Naive B cell (primary cell): ENCODE measurements at places on chromosomes 16 and 17. TPM values are rescaled to one million over a fixed set of nuclear protein-coding genes. Genes with fewer than 3 reads are reported as not detected.

DNA sequence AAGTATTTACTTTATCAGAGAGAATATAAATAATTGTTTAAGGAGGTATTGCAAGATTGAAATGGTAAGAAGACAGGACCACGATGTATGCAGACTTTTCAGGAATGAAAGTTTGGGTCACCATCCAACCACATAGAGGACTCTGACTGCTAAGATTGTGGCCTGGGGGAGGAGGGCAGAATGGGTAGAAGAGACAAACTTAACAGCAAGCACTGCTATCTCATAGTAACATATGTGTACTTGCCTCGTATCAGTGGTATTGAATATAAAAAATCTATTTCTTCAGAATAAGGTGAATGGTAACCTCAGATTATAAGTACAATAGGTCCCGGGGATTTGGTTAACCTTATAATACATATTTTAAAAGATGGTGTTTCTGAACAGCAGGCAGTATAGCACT lies 5.8 kb downstream of the KRT10 start:
- DNase-seq: no peak

The CDK3 gene
- 5.9 TPM for polyA plus RNA-seq

GRCh38 chr17:3039736-3040135 lies 23.7 kb downstream of the OR1D5 start:
- no peak for DNase-seq

The CCL7 gene
- polyA plus RNA-seq: not detected

The ZSCAN10 gene
- not detected for polyA plus RNA-seq

The ZG16B gene
- polyA plus RNA-seq: not detected

DNA sequence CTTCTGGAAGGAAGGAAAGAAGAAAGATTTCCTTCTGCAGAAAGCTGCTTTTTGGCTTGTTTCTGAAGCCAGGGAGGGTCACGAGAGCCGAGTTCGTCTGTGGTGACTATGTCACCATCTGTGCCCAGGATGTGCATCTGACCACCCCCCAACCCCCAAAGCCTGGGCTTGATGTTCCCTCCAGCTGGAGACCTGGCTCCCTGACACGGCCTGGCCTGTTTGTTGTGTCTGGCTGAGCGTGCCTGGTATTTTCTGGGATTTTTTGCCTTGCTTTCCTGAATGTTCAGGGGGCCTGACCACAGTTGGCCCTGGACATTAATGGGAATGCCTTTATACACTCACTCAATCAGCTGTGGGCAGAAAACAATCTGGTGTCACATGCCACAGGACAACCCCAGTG lies 38.9 kb downstream of the LGALS9 start:
- DNase-seq: no peak

GRCh38 chr16:61581417-61582046 lies 454.7 kb downstream of the CDH8 start:
- DNase-seq: no peak

- no peak for DNase-seq
Observed at GRCh38 chr16:10883004-10883403, 6.0 kb downstream of the CIITA start.

GRCh38 chr16:76237471-76237870 lies 39.7 kb upstream of the CNTNAP4 start:
- no peak for DNase-seq

- DNase-seq: peak; percentile 70
Observed at GRCh38 chr16:23182206-23182678, 303 bp upstream of the SCNN1G start.

The CMTM4 gene
- not detected for polyA plus RNA-seq

The RRAD gene
- not detected for polyA plus RNA-seq

GRCh38 chr16:57646388-57647039 lies 18.1 kb downstream of the ADGRG1 start:
- no peak for DNase-seq

- DNase-seq: peak; percentile 81
Observed at GRCh38 chr17:37744961-37745800, at the start of gene HNF1B. Gene HNF1B, minus strand, starts transcription at chr17:37745059. Its CDS starts 175 bp downstream, at chr17:37744884.

The PTGES3L gene
- 0.33 TPM for polyA plus RNA-seq

GRCh38 chr17:43003542-43004172 lies 2.9 kb upstream of the IFI35 start:
- no peak for DNase-seq

- DNase-seq: no peak
Observed at GRCh38 chr17:61728297-61728836, 135.0 kb downstream of the BRIP1 start.

The SLC6A2 gene
- not detected for polyA plus RNA-seq

- DNase-seq: no peak
Observed at GRCh38 chr16:51434567-51435198, 283.6 kb upstream of the SALL1 start.

- DNase-seq: no peak
Observed at GRCh38 chr17:2150806-2151205, 95.9 kb downstream of the HIC1 start.

The DNAH17 gene
- polyA plus RNA-seq: not detected

The G6PC1 gene
- polyA plus RNA-seq: not detected

The KRTAP4-6 gene
- 1.6 TPM for polyA plus RNA-seq

The SLC7A5 gene
- 1.9 TPM for polyA plus RNA-seq

DNA sequence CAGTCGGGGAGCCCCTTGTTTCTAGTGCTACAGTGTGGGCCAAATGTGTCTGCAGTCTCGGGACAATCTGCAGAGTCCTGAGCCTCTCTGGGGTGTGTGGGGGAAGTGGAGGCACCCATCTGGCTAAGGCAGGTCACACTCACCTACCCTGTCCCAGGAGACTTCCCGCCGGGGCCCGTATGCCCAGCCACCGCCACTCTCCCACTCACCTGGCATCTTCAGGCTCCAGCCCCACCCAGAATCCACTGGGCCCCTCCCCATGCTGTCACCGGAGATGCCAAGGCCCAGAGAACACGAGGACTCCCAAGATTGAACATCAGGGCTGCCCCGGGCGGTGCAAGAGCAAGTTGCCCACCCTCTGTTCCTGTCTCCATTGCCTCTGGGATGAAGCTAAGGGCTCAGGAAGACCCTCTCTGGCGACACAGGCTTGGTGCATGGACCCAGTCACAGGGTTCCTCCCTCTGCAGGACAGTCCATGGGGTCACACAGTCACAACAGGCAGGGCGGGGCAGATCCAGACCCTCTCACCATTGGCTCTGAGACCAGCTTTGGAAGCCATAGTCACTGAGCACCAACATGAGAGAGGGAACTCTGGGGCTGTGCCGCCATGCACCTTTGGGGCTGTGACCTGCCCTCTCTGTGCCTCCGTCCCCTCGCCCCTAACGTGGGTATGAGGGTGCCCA lies 38.1 kb downstream of the SREBF1 start:
- no peak for DNase-seq

The INCA1 gene
- polyA plus RNA-seq: not detected

DNA sequence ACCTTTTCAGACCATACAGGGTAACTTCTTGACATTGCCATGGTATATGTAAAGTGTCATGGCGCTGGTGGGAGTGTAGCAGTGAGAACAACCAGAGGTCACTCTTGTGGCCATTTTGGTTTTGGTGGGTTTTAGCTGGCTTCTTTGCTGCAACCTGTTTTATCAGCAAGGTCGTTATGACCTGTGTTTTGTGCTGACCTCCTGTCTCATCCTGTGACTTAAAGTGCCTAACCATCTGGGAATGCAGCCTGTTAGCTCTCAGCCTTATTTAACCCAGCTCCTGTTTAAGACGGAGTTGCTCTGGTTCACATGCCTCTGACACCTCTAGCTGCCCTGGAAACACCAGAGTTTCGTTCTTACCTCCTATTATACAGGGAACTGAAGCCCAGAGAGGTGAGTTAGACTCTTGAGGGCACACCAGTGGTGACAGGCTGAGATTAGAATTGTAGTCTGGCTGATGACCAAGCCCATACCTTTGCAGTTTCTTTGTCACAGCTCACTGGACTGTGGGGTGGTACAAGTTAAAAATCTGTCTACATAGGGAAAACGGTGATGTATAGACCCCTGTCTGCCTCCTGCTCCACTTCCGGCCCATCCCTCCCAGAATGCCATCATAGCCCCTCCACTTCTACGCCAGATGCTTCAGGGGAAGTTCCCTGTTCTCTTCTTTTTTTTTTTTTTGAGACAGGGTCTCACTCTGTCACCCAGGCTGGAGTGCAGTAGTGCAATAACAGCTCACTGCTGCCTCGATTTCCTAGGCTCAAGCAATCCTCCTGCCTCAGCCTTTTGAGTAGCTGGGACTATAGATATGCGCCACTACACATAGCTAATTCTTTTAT lies 21.0 kb downstream of the KSR1 start:
- no peak for DNase-seq

The RAMP2 gene
- not detected for polyA plus RNA-seq

DNA sequence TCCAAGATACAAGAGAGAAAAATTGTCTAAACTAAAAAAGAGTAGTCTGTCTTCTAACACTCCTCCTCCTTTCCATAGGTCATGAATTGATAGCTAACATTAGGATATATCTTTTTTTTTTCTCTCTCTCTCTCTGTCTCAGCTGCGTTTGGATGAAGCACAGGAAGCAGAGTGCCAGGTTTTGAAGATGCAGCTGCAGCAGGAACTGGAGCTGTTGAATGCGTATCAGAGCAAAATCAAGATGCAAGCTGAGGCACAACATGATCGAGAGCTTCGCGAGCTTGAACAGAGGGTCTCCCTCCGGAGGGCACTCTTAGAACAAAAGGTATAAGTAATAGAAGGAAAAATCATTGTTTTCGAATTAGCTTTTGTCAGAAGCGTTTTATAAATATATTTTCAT lies 32.9 kb downstream of the ABHD15 start:
- no peak for DNase-seq

DNA sequence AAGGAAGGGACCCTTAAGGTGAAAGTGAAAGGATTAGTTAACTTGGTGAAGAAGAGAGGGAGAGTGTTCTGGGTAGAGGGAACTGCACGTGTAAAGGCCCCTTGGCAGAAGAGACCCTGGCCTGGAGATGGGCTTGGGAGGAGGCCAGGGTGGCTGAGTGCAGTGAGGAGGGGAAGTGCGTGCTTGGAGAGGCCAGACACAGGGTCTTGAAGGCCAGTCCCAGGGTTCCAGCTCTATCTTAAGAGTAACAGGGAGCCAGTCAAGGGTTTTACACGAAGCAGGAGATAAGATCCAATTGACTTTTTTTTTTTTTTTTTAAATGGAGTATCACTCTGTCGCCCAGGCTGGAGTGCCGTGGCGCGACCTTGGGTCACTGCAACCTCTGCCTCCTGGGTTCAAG lies 15.2 kb upstream of the DOK4 start:
- DNase-seq: no peak

The TOX3 gene
- not detected for polyA plus RNA-seq

The NPIPB13 gene
- polyA plus RNA-seq: not detected

DNA sequence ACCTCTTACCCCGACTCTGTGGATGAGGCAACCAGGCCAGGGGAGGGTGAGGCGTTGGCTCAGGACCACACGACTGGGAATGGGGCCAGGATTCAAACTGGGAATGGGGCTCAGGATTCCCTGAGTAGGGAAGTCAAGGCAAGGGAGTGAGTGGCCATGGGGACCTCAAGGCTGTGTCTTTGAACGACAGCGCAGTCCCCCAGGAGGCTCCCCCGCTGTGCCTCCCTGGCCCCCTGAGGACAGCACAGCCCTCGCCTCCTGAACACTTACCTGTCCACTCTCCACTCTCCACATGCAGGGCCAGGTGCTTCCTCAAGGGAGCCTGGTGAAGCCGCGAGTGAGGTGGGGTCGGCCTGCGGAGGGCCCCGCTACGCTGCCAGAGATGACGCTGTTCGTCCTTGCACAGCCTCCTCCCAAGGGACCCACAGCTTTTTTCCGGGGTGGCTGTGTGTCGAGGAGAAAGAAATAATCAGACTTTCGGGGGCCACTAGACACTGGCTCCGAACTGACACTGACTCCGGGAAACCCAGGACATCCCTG lies 6.9 kb downstream of the ZNF469 start:
- no peak for DNase-seq

GRCh38 chr16:122361-122760 lies 16.1 kb downstream of the NPRL3 start:
- DNase-seq: no peak

GRCh38 chr17:28335959-28336871 lies 654 bp downstream of the TNFAIP1 start:
- no peak for DNase-seq

The MT1G gene
- polyA plus RNA-seq: not detected

The TM4SF5 gene
- not detected for polyA plus RNA-seq

GRCh38 chr16:48350736-48351135 lies 34.5 kb downstream of the SIAH1 start:
- no peak for DNase-seq

DNA sequence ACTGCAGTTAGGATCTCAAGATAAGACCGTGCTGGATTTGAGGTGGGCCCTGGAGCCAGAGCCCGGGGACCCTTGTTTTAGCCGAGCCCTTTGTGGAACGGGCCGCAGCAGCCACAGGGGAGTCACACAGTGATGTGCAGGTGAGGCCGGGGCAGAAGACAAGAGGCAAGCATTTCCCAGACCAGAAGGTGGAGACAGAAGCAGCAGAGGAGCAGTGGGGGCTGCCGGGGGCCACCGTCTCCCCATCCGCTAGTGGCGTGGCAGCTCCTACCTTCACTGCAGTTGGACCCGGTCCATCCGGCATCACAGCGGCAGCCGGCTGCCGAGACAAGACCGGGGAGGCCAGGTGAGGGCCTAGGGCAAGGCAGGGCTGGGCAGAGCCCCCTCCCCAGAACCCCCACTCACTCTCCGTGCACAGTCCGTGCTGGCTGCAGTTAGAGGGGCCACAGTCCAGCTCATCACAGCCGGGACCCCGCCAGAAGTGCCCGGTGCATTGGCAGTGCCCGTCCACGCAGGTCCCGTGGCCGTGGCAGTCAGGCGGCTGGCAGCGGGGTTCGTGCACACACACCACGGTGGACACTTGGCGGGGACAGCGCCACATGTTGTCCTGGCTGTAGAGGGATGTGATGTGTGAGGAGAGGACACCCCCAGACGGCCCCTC lies 6.0 kb downstream of the NAGPA start:
- DNase-seq: no peak

DNA sequence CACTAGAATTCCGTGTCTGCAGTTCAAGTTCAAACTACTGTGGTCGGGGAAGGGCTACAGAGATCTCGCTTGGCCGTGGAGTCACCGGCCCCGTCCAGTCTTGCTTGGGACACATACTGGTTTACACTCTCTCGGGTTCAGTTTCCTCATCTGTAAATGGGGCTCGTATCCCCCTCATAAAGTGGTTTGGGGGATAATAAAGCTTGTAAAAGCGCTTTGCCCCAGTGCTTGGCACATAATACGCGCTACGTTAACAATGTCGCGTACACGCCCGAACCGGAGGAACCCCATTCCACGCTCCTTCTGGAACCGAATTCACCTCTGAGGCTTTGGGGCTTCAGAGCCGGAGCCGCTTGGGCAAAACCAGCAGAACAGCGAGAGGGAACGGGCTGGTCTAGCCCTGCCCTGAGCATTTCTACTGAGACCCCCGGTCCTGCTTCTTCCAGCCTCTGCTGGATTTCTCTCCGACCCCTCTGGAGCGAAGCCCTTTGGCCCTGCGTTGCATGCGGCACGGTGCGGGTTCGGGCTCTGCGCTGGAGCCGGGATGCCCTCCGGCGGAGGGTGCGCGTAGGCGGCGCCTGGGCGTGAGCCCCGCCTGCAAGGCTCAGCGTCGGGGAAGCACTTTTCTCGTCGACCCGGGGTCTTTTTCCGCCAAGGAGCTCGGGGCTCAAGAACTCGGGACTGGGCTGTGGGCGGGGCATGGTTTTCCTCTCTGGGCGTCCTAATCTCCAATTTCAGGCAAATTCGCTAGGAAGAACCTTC lies 26.1 kb upstream of the HOXB13 start:
- DNase-seq: no peak
